ENCODE measurements at places on chromosomes 3 and 15.

DNA sequence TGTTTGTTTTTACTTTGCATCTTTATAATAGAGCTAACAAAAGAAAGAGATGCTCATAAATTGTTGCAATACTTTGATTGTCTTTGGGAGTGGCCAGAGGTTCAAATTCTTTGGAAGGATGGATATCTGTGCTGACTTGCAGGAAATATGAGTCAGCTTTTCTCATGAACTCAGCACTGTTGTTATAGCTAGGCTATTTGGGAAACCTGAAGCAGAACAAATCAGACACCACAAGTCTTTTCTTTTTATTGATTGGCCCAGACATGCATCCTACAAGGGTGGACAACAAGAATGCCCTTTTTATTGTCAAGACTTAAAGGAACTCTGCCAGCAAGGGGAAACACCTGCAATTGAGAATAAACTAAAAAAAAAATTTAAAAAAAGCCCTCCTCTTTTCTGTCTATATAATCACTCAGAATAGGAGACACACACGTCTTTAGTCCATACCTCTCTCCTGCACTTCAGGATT is 4.6 kb upstream of the DENND4A start:
- DNase-seq, result peak; percentile 50

DNA sequence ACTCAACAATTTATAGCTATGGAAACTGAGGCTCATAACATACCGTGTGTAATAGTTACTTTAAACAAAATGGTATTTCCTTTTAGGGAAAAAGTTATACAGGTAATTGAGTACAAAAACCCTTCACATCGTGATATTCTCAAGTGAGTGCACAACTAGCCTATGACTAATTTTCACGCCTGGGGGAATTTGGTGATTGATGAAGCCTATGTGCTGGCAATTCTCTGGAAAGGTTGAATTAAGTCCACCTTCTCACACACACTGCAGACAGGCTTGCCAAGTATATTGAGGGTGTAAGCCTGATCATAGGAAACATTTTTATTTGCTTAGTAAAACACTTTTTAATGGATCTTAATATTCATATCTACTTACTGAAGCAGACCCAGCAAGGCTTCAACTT is 41.3 kb upstream of the ROBO2 start:
- peak; percentile 22 for DNase-seq

DNA sequence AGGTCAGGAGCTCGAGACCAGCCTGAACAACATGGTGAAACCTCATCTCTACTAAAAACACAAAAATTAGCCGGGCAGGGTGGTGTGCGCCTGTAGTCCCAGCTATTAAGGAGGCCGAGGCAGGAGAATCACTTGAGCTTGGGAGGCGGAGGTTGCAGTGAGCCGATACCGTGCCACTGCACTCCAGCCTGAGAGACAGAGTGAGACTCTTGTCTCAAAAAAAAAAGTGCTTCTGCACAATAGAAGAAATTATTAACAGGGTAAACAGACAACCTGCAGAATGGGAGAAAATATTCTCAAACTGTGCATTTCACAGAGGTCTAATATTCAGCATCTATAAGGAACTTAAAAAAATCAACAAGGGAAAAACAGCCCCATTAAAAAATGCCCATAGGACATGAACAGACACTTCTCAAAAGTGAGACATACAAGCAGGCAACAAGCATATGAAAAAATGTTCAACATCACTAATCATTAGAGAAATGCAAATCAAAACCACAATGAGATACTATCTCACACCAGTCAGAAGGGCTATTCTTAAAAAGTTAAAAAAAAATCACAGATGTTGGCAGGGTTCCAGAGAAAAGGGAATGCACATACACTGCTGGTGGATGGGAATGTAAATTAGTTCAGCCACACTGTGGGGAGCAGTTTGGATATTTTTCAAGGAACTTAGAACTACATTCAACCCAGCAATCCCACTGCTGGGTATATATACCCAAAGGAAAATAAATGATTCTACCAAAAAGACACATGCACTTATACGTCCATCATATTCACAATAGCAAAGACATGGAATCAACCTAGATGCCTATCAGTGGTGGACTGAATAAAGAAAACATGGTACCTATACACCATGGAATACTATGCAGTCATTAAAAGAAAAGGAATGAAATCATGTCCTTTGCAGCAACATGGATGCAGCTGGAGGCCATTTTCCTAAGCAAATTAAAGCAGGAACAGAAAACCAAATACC is 75.5 kb downstream of the MSL2 start:
- peak; percentile 89 for DNase-seq

GRCh38 chr15:85284497-85284896 is 95.9 kb upstream of the AKAP13 start:
- DNase-seq, result no peak

DNA sequence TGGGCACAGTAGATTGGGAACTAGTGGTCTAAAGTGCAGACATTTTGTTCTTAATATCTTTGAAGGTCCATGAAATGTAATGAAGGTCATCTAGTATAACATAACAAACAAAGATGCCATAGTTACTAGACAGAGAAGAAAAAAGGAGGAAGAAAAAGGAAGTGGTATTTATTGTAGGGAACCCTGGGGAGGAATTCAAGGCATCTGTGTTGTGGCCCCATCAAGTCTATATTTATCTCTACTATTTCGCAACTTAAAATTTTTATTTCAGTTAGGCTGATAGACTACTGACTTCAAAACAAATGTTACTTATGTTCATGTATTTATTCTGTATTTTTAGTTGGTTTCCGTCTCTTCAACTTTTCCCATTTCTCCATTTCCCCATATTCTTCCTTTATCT is 48.9 kb upstream of the ZDHHC23 start:
- peak; percentile 4 for DNase-seq

DNA sequence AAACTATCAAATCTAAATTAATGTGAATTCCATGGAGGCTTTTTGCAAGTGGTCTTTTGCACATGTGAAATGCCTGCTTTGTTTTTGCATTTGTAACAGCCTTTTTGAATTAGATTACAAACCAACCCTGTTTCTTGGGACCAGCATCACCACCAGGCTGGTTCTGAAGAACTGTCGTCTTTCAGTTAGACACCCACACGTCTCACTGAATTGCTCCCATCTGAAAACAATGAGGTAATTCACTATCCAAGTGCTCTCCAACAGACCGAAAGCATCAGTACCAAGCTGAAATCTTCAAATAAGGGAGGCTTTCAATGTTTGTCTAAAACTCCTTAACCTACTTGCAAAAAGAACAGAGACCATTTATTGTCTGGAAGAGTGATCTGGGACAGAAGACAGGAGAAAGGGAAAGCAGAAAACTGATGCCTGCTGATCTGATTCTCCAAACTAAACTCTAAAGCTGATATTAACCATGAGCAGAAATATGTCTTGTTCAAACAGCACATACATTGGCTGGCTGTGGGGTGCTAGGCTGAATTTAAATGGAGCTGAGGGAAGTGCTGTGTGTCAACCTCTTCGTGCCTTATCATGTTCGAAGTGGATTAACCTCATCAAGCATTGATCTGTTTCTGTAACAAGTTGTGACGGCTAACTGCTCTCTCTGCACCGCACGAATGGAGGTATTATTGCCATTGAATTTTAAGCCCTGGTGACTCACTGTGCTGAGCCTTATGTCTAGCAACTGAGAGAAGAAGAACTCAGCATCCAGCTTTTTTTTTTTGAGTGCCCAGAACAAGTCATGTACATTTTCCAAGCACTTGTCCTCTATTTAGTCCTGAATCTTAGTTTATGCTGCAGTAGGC is 213.7 kb upstream of the P2RY1 start:
- peak; percentile 48 for DNase-seq

DNA sequence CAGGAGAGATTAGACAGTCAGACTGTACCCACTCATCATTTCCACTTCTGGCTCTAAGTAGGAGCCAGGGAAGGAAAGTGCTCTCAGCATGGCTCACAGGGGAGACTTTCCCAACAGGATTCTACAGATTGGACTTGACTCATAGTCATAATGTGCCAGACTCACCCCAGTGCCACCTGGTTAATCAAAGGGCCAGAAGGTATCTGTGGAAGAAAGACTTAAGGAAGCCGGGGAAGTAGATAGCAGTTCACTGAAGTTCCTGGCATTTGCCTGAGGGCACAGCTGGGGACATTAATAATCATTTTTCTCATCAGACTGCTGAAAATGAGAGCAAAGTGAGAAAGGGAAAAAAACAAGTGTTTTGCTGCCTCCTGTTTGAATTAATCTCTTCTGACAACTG is 717.5 kb downstream of the TUSC7 start:
- no peak for DNase-seq

DNA sequence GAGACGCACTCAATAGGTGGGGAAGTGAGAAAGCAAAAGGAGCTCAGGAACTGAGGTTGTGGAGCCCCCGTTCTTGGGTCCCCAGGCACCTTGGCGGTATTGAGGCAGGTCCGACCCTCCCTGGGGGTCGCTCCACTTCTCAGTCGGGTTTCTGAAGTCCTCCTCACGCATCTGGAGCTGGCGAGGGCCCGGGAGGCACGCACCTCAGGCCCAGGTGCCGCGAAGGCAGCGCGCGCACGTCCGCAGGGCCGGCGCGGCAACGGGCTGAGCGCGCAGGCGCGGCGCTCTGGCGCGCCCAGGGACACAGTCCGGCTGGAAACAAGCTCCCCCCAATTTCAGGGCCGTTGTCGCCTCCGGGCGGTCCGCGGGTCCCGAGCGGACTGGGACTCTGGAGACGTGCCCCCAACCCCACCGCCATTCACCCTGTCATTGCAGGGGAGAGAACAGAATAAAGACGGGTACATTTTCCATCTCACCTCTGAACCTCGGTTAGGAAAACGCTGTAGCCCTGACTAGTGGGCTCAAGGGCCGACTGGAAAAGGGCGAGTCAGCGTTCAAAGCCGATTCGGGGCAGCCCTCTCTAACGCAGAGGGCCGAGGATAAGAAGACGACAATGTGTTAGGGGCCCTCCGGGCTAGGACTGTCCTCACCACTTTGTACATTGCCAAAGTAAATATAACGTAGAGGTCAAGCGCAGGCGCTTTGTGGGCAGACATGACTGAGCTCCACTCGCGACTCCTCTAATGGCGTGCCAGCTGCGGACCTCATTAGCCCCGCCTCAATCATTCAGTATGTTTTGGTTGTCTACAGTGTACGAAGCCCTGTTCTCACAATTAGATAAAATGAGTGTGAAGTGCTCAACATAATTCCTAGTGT is at the start of gene ZNF770:
Gene ZNF770, minus strand, starts transcription at position 261 of the 876 bp plus-strand sequence. CDS start 4,853 bp downstream, outside the sequence.
- DNase-seq, result peak; percentile 94

DNA sequence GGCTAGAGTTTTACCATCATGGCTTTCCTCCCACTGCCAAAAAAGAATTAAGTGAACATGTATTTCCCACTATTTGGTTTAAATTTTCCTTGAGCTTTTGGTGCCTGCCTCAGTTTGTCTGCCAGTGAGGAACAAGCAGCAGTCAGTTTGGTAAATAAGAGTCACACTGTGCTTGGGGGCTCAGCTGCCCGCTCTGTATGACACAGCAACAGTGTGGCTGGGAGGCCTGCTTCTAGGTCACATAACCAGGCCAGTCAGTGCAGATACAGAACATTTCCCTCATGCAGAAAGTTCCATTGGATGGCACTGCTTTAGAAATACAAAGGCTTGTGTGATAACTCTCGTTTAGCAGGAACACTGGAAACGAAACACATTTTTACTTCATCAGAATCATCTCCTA is 25.7 kb downstream of the FYCO1 start:
- DNase-seq, result no peak

- no peak for DNase-seq
Observed at GRCh38 chr3:11535243-11535960, 108.3 kb downstream of the VGLL4 start.

DNA sequence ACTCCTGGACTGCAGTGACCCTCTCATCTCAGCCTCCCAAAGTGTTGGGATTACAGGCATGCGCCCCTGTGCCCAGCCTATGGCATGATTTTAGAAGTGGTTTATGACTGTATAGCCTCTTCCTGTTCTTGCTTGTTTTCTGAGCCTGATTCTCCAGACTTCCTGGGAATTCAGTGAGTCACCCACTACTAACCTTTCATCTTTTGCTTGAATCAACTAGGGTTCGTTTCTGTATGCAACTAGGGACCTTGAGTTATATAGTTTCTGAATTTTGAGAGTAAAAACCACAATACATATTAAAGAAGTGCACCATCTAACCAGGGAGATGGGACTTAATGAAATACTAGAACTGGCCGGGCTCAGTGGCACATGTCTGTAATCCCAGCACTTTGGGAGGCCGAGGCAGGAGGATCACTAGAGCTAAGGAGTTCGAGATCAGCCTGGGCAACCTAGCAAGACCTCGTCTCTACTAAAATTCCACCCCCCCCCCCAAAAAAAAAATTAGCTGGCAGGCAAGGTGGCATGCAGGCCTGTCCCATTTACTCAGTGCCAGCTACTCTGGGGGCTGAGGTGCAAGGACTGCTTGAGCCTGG is 76.0 kb downstream of the ZNF609 start:
- peak; percentile 72 for DNase-seq

GRCh38 chr3:140576449-140576848 is 101.4 kb upstream of the TRIM42 start:
- no peak for DNase-seq

DNA sequence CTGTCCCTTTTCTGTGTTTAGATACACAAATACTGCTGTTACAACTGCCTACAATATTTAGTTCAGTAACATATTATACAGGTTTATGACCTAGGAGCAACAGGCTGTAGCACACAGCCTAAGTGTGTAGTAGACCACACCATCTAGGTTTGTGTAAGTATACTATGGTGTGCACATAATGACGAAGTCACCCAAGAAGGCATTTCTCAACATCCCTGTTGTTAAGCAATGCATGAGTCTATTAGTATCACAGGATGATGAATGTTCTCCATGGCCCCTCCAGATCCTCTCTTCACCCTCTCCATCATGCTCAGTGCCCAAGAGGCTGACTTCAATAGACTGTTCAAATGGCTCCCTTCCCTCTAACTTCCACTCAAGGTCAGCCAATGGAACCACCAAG is 14.6 kb upstream of the SEC62 start:
- no peak for DNase-seq

- no peak for DNase-seq
Observed at GRCh38 chr3:194623449-194624290, 9.5 kb downstream of the TMEM44 start.

DNA sequence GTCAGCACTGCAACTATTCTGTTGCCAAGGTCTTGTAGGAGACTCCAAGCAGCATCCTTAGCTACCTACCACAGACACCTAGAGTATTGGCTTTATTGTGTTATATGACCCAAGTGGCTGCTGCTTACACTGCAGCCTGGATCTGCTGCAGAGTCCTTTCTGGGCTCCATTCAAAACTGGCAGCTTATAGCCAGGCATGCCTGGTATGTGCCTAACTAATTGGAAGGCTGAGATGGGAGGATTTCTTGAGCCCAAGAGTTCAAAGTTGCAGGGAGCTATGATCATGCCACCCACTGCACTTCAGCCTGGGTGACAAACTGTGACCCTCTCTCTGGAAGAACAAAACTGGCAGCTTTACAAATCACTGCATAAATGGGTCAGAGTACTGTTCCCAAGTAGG is 8.6 kb downstream of the NDUFB4 start:
- DNase-seq, result peak; percentile 15
